ENCODE measurements at places on chromosomes 7 and 10.

GRCh38 chr10:89554433-89554832 lies 19.0 kb upstream of the SLC16A12 start:
- DNase-seq = no peak

GRCh38 chr7:6256677-6257535 lies 15.5 kb downstream of the CYTH3 start:
- no peak for DNase-seq

- no peak for DNase-seq
Measured at GRCh38 chr7:46321556-46322205, 400.6 kb upstream of the IGFBP3 start.

GRCh38 chr10:76492026-76492425 lies 1060.6 kb downstream of the LRMDA start:
- peak; percentile 65 for DNase-seq

DNA sequence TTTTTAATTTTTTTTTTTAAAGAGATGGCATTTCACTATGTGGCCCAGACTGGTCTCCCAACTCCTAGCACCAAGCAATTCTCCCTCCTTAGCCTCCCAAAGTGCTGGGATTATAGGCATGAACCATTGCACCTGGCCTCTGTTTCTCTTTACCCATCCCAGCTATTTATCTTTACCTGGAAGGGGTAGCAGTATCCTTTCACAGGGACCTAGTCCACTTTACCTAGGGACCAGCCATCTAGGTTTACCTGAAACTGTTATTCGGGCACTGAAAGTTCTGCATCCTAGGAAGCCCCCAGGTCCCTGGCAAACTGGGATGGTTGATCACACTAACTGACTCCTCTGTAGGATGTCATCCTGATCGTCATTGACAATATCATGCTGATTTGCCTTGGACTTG lies 21.7 kb upstream of the AGFG2 start:
- no peak for DNase-seq

DNA sequence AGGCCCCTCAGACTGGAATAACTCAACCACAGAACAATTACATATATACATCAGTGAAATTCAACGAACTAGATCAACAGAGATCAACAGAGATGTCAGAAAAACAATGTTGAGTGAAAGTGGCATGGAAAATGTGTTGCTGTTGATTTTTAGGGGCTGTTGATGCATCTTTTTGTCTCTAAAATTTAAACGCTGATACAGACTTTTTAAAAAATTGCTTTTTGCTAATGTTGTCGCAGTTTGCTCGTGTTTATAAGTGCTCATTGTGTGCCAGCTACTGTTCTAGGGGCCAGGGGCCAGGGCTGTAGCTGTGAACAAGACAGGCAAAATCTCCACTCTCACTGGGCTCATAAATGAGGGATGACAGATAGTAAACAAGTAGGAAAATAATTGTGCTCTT lies 18.3 kb downstream of the TMEM248 start:
- no peak for DNase-seq

DNA sequence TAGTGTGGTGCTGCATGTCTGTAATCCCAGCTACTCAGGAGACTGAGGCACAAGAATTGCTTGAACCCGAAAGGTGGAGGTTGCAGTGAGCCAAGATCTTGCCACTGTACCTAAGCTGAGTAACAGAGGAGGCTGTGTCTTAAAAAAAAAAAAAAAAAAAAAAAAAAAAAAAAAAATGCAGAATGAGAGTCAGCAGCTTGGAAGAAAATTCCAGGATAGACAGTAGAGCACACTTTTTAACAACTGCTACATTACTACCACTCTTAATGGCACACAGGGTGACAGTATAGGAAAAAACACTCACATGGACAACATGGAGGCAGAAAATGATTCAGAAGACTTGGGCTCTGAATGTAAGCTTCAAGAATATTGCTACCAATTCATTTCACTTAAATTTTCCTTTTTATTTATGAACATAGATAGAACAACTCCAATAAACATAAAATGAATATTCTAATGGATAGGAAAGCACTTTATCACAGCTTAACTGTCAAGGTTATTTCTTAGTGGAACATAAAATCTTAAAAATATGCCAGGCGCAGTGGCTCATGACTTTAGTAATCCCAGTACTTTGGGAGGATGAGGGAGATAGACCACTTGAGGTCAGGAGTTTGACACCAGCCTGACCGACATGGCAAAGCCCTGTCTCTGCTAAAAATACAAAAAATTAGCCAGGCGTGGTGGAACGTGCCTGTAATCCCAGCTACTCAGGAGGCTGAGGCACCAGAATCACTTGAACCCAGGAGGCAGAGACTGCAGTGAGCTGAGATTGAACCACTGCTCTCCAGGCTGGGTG lies 31.5 kb downstream of the CHCHD3 start:
- no peak for DNase-seq

DNA sequence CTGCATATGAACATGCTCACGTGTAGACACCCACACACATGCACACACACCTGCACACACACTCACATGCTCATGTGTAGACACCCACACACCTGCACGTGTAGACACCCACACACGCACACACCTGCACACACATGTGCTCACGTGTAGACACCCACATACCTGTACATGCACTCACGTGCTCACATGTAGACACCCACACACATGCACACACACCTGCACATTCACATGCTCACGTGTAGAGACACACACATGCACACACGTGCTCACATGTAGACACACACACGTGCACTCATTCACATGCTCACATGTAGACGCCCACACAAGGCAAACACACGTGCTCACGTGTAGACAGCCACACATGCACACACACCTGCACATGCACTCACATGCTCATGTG lies 275.8 kb downstream of the PTPRN2 start:
- no peak for DNase-seq

DNA sequence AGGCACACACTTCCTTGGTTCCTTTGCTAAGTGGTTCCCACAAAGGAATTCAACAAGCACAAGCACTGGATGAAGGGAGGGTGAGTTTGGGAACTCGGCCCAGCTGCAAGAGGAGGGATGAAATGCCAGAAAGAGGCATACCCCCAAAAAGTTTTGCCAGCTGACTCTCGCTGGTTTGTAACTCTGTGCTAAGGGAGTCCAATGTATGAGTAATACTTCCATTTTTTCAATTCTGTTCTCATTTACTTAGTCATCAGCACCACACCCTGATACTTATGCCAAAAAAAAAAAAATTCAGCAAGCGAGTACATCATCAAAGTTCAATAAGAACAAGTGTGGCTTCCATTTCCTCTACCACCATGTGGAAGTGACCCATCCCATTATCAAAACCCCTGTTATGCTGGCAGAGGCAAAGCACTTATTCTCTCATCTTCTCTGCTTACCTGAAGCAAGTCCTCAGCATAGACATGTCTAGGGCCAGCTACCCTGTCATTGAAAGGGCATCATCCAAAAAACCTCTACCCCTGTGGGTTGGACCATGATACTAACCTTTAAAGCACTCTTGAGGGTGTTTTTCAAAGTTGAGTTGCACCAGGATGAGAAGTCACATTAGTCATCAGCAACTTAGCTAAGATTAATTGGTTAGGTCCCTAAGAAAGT lies 6.9 kb upstream of the HYCC1 start:
- DNase-seq = no peak

GRCh38 chr7:132771301-132771730 lies 195.0 kb upstream of the PLXNA4 start:
- DNase-seq = no peak

DNA sequence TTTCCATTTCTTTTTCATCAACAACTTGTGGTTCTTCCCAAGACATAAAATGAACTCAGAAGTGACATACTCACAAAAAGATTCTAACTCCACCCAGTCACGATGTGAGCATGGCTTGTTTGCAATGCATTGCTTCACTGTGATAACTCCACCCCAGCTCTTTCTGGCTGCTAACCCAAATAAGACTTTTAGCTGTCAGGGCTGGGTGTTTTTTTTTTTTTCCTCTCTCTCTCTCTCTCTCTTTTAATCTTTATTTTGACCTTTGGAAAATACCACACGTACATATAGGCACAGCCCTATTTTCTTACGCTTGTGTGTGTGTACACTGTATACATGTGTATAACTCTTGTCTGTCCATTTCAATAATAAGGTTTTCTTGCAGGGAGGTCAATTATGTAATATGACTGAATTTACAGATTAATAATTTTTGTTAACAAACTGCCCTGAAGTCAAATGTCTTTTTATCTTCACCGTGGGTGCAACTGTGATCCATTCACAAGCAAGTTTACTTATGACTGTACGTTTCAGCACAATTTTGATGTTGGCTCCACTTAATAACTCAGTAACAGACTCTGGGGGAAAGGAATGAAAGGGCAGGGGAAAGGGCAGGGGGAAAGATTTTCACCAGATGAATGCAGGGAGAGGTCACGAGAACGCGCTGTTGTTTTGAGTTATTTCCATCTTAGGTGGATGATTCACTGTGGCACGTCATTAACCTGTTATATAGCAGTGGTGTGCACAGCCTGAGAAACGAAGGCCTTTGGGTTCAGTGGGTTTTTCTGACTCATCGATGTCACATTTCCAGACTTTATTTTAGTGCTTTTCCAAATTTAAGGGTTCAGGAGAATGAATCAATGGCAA lies 49.1 kb downstream of the APBB1IP start:
- DNase-seq = peak; percentile 97

GRCh38 chr10:99966306-99966705 lies 43.4 kb downstream of the DNMBP start:
- peak; percentile 89 for DNase-seq

- DNase-seq = no peak
Measured at GRCh38 chr10:8616166-8616565, 561.7 kb downstream of the GATA3 start.

DNA sequence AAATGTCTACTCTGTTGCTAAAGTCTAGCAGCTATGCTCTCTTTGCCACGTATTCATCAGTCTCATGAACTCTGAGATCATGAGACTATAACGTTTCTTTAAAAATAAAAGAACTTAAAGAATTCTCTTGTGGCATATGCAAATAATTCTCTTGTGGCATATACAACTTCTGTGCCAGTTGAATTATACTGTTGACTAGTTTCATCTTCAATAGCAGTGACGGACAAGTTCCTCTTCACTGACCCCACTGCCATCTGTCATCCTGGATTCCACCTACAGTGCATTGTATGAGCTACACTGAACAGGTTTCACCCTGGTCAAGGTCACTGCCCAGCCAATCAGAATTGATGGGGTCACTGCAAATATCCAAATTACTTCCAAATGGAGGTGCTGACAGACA lies 88.2 kb downstream of the CD36 start:
- no peak for DNase-seq

GRCh38 chr10:65898055-65898454 lies 1027.8 kb upstream of the LRRTM3 start:
- no peak for DNase-seq

- DNase-seq = no peak
Measured at GRCh38 chr7:41912851-41913567, 210.1 kb upstream of the INHBA start.

DNA sequence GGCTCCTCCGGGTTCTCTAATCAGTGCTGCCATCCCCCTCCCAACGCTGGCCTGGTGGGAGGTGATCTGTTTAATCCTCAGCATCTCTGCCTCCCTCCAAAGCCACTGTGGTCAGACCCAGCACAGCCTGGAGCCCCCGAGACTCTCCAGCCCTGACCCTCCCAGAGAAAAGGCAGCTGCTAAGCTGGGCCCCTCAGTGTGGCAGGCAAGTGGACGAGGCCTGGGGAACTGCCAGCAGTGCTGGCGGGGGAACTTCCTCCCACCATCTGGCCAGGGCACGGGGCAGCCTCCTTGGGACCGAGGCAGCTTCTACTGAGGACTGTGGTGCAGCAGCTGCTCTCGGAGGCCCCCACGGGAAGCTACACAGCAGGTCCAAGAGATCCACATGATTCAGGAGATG lies 51.1 kb downstream of the DPYSL4 start:
- no peak for DNase-seq
